ENCODE measurements at places on chromosomes 4 and X. TPM values are rescaled to one million over a fixed set of nuclear protein-coding genes. Genes with fewer than 3 reads are reported as not detected.

The RAB40A gene
- 6.7 TPM for total RNA-seq

The SERTM2 gene
- 0.69 TPM for total RNA-seq

DNA sequence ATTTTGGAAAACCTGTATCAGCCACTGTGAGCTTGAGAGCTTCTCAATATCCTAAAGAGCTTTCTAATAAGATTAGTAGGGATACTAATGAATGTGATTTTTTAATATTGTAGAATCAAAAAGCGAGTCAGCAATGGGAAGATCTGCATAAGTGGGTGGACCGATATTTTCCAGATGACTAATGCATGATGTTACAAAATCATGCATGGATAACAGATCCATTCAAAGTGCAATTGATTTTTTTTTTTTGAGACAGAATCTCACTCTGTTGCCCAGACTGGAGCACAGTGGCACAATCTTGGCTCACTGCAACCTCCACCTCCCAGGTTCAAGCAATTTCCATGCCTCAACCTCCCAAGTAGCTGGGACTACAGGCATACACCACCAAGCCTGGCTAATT lies 7.3 kb upstream of the CLDN2 start:
- no peak overlapping the region for H3K27ac ChIP-seq
- no peaks in the 10 kb centered on the region for H3K36me3 ChIP-seq
- H3K4me3 ChIP-seq = no peak overlapping the region
- no peak for DNase-seq
- no peaks in the 10 kb centered on the region for H3K4me1 ChIP-seq
- no peaks in the 10 kb centered on the region for H3K27me3 ChIP-seq

DNA sequence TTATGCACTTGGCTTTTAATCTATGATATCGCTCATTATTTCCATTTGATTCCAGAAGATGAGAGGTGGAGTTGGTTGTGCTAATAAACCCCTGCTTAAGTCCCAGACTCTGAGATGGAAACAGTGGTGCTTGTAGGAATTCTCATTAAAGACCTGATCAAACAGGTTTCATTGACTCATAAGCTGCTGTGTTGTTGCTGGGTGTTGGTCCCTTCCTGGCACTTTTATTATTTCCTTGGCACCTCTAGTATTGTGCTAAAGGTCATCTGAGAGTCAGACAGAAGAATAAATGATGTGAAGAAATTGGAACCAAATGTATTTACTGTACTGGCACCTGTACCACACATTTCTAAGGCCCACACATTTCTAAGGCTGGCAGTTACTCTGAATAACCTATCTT lies 544.7 kb upstream of the NR3C2 start:
- H3K27ac ChIP-seq = no peak overlapping the region
- H3K4me3 ChIP-seq = no peak overlapping the region
- no peak for DNase-seq
- H3K4me1 ChIP-seq = no peaks in the 10 kb centered on the region

DNA sequence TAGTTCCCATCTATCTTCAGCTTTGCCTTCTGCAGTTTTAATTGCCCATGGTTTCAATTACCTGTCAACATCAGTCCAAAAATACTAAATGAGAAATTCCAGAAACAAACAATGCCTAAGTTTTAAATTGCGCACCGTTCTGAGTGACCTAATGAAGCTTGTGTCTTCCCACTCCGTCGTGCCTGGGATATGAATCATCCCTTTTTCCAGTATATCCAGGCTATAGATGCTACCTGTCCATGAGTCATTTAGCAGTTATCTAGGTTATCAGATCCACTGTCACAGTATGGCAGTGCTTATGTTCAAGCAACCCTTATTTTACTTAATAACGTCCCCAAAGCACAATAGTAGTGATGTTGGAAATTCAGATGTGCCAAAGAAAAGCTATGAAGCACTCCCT lies 363.6 kb upstream of the FAM241A start:
- DNase-seq = no peak
- no peaks in the 10 kb centered on the region for H3K4me1 ChIP-seq
- H3K36me3 ChIP-seq = no peaks in the 10 kb centered on the region
- no peak overlapping the region for H3K27ac ChIP-seq
- peaks cover 3% of the 10 kb centered on the region for H3K27me3 ChIP-seq

The TBX22 gene
- total RNA-seq = not detected

DNA sequence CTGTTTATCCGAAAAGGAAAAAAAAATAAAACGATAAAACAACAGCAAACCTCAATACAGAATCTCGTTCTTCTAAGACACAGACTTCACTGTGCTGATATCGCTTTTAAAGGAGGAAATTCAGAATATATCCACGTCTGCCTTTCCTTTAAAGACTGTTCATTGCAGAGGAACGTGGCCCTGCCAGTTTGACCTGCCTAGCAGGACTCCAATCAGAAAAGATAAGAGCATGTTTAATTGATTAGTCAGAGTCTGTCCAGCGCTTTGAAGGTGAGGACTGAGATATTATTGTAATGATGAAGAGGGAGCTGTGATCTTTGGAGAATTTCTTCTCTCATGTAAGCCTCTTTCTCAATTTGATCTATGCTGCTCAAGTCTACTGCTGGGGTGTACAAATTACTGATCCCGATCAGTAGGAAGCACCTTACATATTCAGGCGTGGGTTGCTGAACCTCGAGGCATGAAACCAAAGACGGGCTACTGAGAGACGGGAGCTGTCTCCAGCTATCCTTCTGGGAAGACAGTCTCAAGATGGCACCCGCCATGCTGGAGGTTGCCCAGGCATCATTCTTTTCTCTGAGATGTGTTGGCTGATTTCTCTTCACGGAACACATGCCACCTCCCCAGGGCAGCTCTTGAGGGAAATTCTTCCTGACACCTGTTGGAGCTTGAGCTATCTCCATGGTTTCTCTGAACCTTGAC lies 146.1 kb downstream of the SHOX start:
- no peak overlapping the region for H3K4me3 ChIP-seq
- H3K36me3 ChIP-seq = no peaks in the 10 kb centered on the region
- DNase-seq = no peak
- H3K4me1 ChIP-seq = no peaks in the 10 kb centered on the region
- no peaks in the 10 kb centered on the region for H3K27me3 ChIP-seq

DNA sequence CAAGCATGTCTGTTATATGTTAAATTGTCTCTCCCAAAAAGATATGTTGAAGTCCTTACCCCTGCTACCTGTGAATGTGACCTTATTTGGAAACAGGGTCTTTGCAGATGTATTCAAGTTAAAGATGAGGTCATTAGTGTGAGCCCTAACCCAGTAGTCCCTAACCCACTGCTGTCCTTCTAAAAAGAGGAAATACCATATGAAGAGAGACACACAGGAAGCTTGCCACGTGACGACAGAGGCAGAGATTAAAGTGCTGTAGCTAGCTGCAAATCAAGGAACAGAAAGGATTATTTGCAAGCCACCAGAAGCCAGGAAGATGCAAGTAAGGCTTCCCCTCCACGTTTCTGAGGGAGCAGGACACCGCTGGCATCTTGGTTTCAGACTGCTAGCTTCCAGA lies 150.1 kb downstream of the HNRNPD start:
- H3K27me3 ChIP-seq = no peaks in the 10 kb centered on the region
- DNase-seq = no peak
- H3K4me1 ChIP-seq = no peaks in the 10 kb centered on the region
- H3K27ac ChIP-seq = no peak overlapping the region

DNA sequence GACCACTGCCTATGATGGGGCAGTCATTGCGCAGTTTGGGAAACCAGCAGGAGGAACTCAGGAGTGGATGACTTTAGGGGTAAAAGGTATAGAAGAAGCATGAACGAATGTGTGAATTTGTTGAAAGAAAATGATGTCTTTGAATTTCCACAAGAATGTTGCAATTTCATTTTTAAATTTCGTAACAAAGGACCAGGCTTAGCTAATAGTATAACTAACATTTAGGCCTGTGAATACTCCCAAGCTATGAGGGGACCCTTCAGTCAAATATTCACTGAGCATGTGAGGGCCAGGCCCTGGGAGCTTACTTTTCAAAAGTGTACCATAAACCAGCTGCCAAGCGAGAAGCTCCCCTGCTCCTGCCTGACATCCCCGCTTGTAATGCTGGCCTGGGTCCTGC lies 5.3 kb downstream of the MPC1L start:
- no peak overlapping the region for H3K27ac ChIP-seq
- DNase-seq = no peak
- peaks cover 2% of the 10 kb centered on the region for H3K27me3 ChIP-seq
- H3K4me3 ChIP-seq = no peak overlapping the region
- no peaks in the 10 kb centered on the region for H3K36me3 ChIP-seq

The PRDX4 gene
- 151 TPM for total RNA-seq

DNA sequence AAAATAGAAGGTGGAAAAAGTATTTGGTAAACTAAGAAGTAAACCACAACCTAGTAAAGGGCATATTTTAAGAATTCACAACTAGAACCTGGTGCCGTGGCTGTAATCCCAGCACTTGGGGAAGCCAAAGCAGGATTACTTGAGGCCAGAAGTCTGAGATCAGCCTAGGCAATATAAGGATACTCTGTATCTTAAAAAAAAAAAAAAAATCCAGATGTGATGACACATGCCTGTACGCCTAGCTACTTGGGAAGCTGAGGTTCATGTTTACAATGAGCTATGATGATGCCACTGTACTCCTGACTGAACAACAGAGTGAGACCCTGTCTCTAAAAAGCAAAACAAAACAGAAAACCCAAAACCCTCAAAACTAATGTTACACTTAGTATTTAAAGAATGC lies 294.9 kb upstream of the ZCCHC13 start:
- no peak for DNase-seq
- no peak overlapping the region for H3K4me3 ChIP-seq
- H3K27me3 ChIP-seq = no peaks in the 10 kb centered on the region
- H3K4me1 ChIP-seq = no peaks in the 10 kb centered on the region
- H3K36me3 ChIP-seq = no peaks in the 10 kb centered on the region
- no peak overlapping the region for H3K27ac ChIP-seq

The DCAF4L1 gene
- total RNA-seq = 0.30 TPM

DNA sequence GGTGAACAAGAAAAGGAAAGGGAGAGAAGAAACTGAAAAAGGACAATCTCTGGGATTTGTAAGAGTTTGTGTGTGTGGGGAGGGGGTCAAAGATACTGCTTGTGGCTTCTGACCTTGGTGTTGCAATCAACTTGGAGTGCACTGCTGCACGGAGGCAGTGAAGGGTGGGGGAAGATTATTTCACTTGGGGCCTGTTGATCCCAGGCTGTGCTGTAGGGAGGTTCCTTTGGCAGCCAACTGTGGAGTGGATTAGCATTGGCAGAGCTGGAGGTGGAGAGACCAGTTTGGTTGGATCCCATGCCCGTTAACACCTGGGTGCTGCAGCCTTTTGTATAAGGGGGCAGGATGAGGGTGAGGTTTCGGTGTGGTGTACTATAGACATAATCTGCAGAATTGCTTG lies 38.2 kb downstream of the AFF1 start:
- no peak for DNase-seq
- no peak overlapping the region for H3K4me3 ChIP-seq
- no peaks in the 10 kb centered on the region for H3K4me1 ChIP-seq
- no peaks in the 10 kb centered on the region for H3K36me3 ChIP-seq
- H3K27ac ChIP-seq = no peak overlapping the region
- H3K27me3 ChIP-seq = no peaks in the 10 kb centered on the region

Measured in uterus (tissue), 4 donors.